ENCODE measurements at places on chromosomes 2 and 18. TPM values are rescaled to one million over a fixed set of nuclear protein-coding genes. Genes with fewer than 3 reads are reported as not detected.

THSD7B gene
- polyA plus RNA-seq: 0.04 TPM

GRCh38 chr18:48575301-48575657 lies 36.4 kb downstream of the CTIF start:
- no peak for DNase-seq

DNA sequence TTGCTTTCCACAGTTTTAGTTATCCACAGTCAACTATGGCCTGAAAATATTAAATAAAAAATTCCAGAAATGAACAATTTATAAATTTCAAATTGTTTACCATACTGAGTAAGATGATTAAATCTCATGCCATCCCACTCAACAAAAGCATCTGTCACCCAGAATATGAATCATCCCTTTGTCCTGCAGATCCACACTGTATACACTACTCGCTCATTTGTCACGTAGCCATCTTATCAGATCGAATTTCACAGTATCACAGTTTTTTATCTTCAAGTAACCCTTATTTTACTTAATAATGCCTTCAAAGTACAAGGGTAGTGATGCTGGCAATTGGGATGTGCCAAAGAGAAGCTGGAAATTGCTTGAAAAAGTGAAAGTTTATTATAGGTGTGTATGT lies 291.8 kb upstream of the LRATD1 start:
- DNase-seq: no peak

DNA sequence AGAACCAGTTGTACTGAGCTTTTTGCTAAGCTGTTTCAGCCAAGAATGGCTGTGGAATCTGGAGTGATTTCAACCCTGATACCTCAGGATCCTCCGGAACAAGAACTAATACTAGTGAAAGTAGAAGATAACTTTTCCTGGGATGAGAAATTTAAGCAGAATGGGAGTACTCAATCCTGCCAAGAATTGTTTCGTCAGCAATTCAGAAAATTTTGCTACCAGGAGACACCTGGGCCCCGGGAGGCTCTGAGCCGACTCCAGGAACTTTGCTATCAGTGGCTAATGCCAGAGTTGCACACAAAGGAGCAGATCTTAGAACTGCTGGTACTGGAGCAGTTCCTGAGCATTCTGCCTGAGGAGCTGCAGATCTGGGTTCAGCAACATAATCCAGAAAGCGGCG lies 1.6 kb downstream of the ZNF397 start:
- no peak for DNase-seq
